ENCODE measurements at places on chromosomes 5 and 9.

DNA sequence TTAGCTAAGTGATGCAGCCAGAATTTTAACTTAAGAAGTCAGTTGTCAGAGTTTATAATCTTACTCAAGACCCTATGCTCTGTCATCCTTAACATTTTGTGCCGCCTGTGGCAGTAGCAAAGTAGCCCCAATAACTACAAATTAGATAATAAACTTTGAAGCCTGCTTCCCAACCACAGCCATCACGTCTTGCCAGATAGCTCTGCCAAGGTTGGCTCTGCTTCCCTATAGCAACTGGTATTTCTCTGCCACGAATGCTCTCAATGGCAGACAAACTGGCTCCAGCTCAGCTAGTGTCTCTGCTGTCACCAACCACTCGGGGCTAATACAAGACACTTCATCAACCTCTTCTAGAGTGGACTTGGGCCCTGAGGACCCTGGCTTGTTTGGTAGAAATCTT, 576.1 kb downstream of the CDH12 start:
- DNase-seq: no peak

- DNase-seq: no peak
Observed at GRCh38 chr5:5156471-5157082, 16.4 kb downstream of the ADAMTS16 start.

- no peak for DNase-seq
Observed at GRCh38 chr5:164868761-164869160, 1363.3 kb downstream of the MAT2B start.

- no peak for DNase-seq
Observed at GRCh38 chr5:87526131-87526530, 113.4 kb upstream of the CCNH start.

DNA sequence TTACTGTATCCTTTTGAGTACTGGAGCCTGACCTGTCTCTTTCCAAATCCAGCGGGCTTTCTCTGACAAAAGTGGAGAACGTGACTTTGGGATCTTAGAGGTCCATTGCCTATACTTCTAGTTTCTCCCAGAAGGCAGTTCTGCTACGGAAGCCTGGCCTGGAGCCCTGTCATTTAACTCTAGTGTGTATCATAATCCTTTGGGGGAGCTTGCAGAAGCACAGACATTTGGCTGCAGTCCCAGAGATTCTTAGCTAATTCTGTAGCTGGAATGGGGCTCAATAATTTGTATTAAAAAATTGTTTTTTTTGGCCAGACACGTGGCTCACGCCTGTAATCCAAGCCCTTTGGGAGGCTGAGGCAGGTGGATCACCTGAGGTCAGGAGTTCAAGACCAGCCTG, 3.0 kb downstream of the HARS2 start:
- no peak for DNase-seq

GRCh38 chr5:96350678-96351077, 82.4 kb downstream of the PCSK1 start:
- DNase-seq: no peak

DNA sequence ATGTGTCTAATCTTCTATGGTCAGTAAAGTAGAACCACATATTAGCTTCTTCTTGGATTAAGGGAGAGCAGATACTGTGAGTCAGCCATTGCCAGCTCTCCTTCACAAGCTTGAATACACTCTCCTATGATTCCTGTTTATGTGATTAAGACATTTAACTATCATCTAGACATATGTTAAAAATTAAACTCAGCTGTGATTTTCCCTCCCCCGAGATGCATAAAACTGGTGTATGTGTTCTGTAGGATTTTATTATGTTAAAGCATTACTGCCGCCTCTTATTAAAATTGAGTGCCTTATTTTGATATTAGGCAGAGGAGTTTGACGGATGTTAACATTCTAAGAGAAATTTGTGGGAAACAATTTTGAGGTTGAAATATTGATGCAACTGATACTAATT, 114.6 kb downstream of the ACTBL2 start:
- no peak for DNase-seq

DNA sequence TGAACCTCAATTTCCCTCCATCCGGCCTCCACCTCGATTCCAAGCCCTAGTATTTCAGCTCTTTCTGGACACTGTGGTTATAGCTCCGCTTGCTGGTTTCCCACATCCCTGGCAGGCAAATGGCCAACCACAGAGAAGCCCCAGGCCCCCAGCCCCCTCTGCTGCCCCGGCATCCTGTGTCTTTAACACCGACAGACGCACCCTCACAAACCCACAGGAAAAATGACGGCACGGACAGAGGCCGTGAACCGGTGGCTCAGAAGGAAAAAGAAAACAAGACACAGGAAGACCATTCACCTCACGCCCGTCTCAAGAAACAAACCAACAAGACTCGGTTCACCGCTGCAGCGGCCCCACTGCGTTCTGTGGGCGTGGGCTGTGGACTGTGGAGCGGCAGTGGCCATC, 1.5 kb upstream of the CLIC3 start:
- DNase-seq: no peak

DNA sequence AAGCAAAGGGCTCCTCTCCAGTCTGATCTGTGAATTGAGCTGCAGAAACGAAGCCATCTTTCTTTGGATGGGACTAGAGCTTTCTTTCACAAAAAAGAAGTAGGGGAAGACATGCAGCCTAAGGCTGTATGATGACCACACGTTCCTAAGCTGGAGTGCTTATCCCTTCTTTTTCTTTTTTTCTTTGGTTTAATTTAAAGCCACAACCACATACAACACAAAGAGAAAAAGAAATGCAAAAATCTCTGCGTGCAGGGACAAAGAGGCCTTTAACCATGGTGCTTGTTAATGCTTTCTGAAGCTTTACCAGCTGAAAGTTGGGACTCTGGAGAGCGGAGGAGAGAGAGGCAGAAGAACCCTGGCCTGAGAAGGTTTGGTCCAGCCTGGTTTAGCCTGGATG, 82.1 kb downstream of the PIK3R1 start:
- DNase-seq: no peak

DNA sequence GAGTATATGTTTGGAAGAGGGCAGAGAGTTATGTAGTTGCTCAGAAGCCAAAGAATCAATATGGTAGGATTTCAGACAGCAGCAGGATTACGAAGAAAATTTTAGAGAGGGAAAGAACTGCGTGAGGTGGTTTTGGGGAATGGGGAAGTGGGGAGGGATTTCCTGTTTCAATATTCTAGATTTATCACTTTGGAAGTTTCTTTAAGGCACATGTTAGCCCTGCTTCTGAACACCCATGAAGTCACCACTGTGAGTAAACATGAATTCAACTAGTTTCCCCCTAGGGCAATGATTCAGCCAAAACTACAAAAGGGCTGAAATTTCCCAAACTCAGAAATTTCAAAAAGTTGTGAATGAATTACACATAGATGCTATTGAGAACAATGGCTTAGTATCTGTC, 132.2 kb downstream of the EBF1 start:
- no peak for DNase-seq

GRCh38 chr9:93264338-93265125, 80.6 kb downstream of the WNK2 start:
- no peak for DNase-seq

DNA sequence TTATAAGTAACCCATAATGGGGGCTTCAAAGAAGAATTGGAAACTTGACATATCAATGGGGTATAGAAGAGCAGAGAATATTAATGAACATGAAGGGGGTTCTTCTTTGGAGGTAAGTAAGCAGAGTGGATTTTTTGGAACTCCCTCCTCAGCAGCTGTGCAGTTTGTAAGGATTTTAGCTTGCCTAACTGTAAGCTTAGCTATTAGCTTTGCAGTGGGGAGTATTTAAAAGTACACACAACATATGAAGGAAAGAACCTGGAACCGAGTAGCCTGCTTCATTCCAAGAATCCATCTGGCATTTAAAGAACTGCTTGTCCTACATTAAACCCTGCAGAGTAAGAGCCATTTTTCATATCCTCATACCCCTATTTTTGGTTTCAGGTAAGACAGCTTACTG, 2.2 kb upstream of the PBX3 start:
- no peak for DNase-seq

DNA sequence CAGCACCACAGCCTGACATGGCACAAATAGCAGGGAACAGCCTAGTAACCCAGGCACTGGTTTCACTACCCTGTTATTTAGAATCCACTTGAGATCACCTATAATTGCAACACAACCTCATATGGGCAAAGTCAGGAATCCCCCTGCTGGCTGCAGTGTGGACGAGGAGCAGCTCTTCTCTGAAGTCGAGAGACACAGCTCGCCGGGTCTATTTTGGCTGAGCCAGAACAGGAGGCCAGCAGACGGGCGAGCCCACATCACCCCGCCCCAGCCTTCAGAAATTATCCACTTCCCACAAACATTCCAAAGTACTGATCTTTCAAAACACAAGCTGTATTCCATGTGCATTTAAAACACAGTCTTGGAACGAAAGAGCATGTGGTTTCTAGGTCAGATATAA, 179.0 kb downstream of the ROR2 start:
- DNase-seq: no peak

GRCh38 chr9:95830768-95831167, 44.7 kb upstream of the ERCC6L2 start:
- no peak for DNase-seq

GRCh38 chr9:13171261-13171660, 108.2 kb downstream of the MPDZ start:
- no peak for DNase-seq

- DNase-seq: no peak
Observed at GRCh38 chr9:136398286-136398685, 1.7 kb downstream of the SNAPC4 start.

GRCh38 chr9:72156586-72156985, 7.3 kb downstream of the GDA start:
- DNase-seq: no peak

GRCh38 chr5:73336366-73336765, 112.2 kb downstream of the FOXD1 start:
- DNase-seq: no peak

- no peak for DNase-seq
Observed at GRCh38 chr5:67960939-67961338, 254.6 kb upstream of the PIK3R1 start.

DNA sequence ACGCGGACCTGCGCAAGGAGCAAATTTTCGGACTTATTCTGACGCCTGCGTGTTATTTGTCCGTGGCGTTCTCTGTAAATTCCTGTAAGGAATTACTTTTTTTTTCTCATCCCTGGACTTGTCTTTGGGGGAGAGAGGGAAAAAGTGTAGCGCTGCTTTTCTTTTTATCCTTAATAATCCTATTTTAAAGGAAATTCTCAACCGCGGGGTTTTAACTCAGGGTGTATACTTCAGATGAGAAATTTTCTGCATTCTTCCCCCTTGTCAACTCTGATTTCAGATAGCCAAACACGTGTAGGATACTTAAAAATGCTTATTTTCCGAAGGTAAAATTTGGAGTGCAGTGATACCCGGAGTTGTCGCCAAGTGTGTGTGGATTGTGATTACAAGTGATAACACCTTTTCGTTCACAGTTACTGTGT, 853 bp downstream of the DCP2 start:
- DNase-seq: no peak

- no peak for DNase-seq
Observed at GRCh38 chr5:142845402-142845921, 75.3 kb downstream of the ARHGAP26 start.

- no peak for DNase-seq
Observed at GRCh38 chr5:110917161-110917875, 154.2 kb upstream of the TSLP start.

DNA sequence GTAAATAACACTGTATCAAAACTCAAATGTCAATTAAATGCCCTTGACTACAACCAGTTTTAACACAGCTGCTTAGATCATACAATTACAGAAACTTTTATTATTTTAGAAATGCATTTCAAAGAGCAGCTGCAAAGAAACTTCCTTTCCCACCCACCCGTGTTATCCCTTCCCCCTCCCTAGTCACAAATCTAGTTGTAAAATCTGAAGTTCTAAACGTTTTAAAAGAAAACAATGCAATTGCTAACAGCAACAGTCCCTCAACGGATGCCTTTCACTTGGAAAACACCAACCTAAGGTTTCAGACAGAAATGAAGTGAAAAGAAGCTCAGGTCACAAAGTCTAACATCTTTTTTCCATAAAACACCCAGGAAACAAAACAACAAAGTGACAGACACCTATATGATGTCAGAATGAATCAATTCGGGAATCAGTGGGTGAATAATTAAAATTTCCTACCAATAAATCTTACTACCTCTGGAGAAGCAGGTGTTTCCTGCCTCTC, 100.3 kb downstream of the FBXW11 start:
- DNase-seq: no peak

DNA sequence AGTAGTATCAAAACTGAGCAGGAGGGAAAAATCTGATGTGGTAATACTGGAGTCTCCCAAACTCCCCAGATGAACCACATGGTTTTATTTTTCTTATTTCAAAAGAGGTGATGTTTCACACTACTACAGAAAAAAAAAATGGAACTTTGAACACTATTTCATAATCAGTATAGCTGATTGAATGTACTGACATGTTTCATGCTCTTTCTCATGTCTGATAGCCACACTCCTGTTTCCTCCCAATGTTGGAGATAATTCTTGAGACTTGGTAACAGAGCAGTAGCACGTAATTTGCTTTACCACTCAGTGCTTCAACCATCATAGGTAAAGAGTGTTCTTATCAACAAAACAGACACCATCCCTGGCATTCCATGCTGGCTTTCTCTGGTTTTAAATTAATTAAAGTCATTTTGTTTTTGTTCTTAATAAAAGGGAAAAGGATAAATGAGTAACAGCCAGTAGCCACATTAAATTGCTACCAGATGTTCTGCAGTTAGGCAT, 85.2 kb downstream of the MUSK start:
- no peak for DNase-seq

DNA sequence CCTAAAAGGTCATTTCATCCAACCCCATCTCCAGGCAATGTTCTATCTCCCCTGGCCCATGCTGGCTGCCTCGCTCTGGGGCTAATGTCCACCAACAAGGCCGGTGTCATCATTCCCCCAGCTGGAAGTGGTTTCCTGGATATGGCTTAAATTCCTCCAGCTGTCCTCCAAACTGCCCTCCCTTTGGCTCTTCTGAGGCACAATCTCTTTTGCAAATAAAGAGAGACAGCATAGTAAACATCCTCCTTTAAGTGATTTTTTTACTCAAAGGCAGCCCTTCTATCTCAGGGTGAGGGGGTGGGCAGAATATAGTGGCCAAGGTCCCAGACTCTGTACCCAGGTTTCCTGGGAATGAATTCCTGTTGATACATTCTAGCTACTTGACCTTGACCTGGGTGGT, 117.4 kb upstream of the PANK3 start:
- no peak for DNase-seq

Data from stimulated activated CD4-positive, alpha-beta T cell treated with anti-CD3 and anti-CD28 coated beads, TNF-alpha, amount 100 ng/mL, for 1 hour (primary cell).